Lower lobe of right lung (tissue), 2 donors: ENCODE measurements at places on chromosomes 6 and 20.

- DNase-seq = no peak
Measured at GRCh38 chr6:1672379-1672778, 62.7 kb downstream of the FOXC1 start.

- DNase-seq = no peak
Measured at GRCh38 chr6:70599187-70599586, 32.5 kb downstream of the SDHAF4 start.

- no peak for DNase-seq
Measured at GRCh38 chr20:8583566-8584043, 451.5 kb downstream of the PLCB1 start.

DNA sequence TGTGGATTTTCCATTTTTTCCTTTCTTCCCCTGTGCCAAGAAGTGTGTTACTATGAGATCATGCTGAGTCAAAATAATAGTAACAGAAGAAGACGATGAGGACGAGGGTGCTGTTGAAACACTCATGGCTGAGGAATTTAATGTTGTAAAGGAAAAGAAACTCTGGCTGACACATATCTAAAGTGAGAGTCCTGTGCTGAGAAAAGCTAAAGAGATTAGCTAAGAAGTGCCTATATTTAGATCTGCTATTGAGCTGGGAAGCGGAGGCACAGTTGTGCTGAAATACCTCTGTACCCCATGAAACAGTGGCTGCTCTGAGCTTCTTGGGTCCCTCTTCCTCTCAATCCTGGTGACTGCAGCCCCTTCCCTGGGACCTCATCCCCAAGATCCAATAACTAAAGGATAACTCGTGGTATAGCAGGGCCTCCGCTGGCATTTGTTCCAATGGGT is 1.1 kb upstream of the SYTL3 start:
- DNase-seq = no peak

GRCh38 chr20:3334156-3334943 is 73.1 kb downstream of the DNAAF9 start:
- DNase-seq = no peak

GRCh38 chr20:35952480-35953386 is 1.6 kb downstream of the SCAND1 start:
- no peak for DNase-seq

DNA sequence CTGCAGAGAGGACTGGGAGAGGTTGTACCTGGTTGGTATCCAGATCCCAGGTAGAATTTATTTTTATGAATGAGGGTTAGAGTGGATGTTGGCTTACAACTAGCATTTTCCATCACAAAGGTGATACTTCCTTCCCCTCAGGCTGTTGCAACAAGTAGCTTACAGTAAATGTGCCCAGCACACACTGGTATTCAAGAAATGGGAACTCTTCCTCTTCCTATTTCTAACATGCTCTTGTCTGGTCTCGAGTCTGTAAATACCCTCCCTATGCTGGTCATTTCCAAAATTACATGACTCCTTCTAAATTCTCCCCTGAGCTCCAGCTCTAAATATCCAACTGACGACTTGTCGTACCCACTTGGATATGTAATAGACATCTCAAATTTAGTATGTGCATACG is 90.1 kb upstream of the FOXC1 start:
- no peak for DNase-seq

DNA sequence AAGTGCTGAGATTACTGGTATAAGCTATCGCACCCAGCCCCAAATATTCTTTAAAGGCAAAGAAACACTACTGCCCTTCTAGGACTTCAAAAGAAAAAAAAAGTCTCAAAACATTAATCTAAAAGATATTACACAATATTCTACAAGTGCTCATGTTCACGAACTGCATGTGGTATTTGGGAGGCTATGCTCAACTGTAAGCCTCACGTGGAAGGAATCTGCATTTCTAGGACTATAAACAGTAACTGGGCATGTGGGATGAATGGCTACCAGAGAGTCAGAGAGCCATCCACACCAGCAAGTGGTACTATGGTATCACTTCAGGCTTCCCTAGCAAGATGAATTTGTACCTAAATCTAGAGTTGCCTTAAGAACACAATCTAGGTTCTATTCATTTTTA is 50.0 kb downstream of the FKBP5 start:
- no peak for DNase-seq

GRCh38 chr6:108810057-108810643 is 38.1 kb upstream of the ARMC2 start:
- no peak for DNase-seq

GRCh38 chr20:53914781-53915445 is 155.5 kb downstream of the BCAS1 start:
- DNase-seq = no peak

- DNase-seq = no peak
Measured at GRCh38 chr6:82204020-82204419, 43.5 kb downstream of the IBTK start.

- DNase-seq = no peak
Measured at GRCh38 chr20:38228436-38228835, 32.1 kb downstream of the KIAA1755 start.

DNA sequence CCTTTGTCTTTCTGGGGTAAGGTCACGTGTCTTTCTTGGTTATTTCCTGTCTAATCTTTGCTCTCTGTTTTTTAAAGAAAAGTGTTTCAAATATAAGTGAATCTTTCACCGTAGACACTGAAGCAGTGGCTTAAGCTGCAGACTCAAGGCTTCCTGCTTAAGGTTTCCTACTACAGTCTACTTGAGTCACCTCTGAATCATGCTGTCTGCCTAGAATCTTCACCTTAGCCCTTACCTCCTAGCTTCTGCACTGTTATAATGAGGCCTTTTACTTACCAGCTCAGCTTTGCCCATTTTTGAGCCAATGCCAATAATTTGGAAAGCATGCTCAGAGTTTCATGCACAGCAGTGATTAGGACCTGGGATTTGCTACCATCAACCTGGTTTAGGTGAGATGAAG is 30.6 kb downstream of the ADGRF4 start:
- DNase-seq = no peak

DNA sequence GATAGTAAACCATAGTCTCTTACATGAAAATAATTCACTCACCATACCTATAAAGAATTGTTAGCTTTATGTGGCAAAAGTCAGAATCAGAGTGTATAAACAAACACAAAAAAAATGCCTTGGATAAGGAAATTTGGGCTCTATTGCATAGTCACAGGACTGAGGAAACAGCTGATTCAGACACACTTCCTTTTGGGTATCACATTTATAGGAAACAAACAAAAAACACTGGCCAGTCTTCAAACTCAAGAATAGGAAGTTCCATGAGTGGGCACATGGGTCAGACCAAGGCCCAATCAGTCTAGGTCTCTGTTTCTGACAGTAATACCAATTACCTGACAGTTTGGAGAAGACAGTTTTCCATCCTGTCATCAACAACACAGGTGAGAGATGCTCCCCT is 8.0 kb downstream of the SLC18B1 start:
- DNase-seq = no peak

DNA sequence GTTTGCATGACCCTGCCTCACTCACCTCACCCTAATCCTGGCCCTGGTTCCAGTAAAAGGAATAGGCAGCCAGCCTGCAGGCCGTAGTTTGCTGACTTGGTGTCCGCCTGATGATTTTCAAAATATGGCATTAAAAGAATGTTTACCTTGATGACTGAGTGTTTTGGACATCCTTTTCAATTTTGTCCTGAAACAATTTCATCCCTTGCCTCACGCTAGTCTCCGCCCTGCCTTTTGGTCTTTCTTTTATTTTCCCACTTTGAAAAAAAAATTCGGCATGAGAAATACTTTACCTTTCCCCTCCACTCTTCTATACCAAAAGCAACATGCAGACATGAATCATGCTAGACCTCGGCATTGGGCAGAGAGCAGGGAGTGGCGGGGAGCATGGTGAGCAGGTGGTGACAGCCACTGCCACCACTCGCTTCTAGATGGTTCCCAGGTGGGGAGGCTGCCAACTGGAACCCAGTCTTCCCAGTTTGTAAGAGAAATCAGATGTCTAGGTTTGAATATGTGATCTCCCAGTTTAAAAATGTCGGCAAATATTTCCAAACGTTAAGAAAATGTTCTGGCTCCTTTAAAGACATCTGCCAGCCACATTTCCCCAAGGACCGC is 9.4 kb downstream of the CD40 start:
- DNase-seq = no peak

DNA sequence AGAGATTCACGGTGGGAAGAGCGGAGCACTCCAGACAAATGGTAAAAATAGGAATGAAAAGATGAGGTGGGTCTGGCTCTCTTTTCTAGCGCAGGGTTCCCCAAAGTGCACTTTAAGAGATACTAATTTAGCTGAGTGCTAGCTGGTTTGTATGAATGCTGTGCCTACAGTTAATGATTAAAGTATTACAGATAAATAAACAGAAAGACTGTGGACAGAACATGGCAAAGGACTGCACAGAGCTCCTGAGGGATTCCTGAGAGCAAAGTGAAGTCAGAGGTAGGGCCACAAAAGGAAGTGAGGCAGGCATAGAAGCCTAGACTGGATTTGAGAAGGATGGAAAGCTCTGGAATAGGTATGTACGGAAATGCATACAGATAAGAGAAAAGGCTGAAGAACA is 114.5 kb downstream of the INSM1 start:
- DNase-seq = no peak

DNA sequence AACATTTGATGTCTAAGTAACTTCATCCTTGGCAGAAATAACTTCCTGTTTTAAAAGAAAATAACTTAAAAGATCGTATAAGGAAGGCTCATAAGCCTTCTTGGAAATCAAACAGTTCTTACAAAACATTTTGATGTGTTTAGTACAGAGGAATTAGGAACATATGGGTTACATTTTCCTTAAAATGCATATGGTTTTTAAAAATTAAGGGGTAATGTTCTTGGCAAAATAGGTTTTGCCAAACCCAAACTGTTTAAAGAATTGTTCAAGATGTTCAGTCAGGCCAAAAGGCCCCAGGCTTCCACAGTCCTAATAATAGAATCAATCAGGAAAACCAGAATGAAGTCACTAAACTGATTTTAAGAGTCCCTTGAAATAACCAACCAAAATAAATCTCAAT is 142.7 kb upstream of the SLC35B3 start:
- DNase-seq = no peak
